ENCODE measurements at places on chromosomes 4 and X.

DNA sequence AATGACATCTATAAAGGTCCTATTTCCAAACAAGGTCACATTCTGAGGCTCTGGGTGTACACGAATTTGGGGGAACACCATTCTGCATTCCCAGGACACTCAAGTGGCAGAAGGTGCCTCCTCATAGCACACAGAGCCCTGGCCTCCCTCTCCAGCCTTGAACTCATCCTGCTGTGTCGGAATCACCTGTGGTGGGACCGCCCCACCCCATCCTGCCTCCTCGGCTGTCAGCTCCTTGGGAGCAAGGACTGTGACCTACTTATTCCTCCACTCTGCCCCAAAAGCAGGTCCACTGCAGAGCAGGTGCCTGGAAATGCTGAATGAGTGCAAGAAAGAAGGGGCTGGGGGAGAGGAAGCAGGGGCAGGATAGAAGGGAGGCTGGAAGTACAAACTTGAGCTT is 33.5 kb downstream of the HTRA3 start:
- DNase-seq: no peak

DNA sequence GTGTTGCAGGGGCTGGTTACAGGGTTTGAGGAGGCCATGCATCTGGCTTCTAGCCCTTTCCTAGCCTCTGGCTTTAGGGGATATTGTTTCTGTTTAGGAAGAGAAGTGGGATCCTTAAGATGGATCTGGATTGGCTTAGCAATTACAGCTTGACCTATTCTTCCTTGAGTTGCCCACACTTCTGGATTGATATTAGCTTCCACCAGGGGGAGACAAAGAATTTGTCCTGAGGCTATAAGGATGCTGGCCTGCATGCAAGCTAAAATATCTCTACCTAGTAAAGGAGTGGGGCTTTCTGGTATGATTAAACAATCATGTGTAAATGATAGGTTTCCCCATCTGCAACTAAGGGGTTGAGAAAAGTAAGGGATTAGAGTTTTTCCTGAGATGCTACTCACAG is 117.2 kb downstream of the TEX13C start:
- no peak for DNase-seq

- DNase-seq: no peak
Measured at GRCh38 chr4:165151734-165152133, 39.1 kb upstream of the TMEM192 start.

- DNase-seq: no peak
Measured at GRCh38 chrX:129617420-129617819, 37.3 kb downstream of the APLN start.

GRCh38 chr4:18021470-18021719 is 160 bp downstream of the LCORL start:
- no peak for DNase-seq

- DNase-seq: no peak
Measured at GRCh38 chr4:2722033-2722432, 34.1 kb downstream of the TNIP2 start.

DNA sequence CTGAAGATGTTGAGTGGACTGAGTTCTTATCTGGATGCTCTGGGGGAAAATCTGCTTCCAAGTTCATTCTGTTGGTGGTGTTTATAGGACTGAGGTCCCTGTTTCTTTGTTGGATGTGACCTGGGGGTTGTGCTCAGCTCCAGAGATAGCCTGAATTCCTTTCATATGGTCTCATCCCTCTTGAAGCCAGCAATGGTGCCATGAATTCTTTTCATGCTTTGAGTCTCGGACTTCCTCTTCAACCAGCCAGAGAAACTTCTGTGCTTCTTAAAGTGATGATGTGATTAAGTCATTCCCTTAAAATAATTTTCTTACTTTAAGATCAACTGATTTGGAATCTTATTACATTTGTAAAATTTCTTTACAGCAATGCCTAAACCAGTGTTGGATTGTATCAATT is 233.8 kb upstream of the UGT8 start:
- no peak for DNase-seq

DNA sequence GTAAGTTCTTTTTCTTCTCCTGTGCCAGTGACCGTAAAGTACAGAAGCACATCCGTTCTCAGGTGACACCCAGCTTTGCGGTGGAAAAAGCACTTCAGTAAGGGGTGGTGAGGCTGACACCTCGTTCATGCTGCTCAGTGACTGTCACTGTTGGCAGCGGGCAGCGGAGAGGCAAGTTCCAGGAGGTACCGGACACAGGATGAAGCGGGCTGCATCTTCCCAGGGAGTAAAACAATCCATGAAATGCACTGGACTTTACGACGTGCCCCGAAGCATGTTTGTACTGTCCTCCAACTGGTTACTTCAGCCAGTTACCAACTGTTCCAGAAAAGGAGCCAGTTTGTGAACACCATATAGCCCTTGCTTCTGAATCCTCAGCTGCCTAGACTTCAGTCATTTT is 110.7 kb downstream of the ZNF827 start:
- no peak for DNase-seq

DNA sequence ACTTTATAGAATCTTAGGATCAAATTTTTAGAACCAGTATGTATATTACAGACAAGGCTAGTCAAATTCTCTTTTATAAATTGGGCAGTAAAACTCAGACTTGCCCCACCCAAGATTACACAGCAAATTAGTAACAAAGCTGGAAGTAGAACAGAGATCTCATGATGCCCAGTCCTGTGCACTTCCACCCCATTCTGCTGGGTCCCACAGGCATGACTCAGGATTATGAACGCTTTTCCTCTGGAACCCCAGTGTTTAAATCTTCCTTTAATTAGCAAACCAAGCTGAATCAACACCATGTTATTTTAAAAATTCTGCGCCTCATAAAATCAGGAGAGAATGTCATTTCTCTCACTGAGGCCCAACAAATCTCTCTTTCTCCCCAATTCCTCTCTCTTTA is 1.5 kb upstream of the IL13RA2 start:
- DNase-seq: no peak

GRCh38 chrX:111284631-111285293 is 14.5 kb upstream of the CAPN6 start:
- DNase-seq: no peak

- no peak for DNase-seq
Measured at GRCh38 chrX:70117738-70118137, 15.5 kb upstream of the IGBP1 start.

- no peak for DNase-seq
Measured at GRCh38 chr4:138724530-138724929, 291.1 kb upstream of the NOCT start.

DNA sequence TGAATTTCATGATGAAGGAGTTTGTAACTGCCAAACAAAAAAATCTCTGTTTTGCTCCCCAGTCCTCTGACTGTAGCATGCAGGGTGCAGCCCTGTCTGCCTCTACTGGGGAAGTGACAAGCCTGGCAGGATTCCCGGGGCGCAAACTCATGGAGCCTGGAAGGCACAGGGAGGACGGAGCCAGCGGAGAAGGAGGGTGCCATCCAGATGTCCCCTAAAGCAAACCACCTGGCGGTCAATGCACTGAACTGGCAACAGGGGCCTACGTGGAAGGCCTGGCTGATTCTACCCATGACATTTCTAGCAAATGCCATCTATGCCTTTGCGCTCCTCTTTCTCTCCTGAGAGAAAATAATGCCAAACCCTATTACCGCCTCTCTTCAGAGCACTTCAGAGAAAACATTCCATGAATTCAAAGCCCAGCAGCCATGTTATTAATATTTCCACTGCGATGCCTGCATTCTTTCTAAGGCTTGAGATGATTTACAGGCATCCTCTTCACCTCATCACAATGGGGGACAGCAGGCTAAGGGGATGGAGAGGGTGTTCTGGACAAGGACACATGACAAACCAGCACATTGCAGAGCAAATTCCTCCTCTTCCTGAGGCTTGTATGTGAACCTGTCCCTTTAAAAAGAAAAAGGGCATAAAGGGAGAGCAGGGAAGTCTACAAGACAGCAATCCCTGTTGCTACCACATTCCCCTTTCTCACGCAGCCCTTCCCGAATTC is 329.3 kb upstream of the NOCT start:
- DNase-seq: no peak

GRCh38 chr4:26568446-26568994 is 15.4 kb upstream of the TBC1D19 start:
- no peak for DNase-seq

GRCh38 chr4:78749258-78749971 is 26.7 kb upstream of the BMP2K start:
- DNase-seq: no peak

DNA sequence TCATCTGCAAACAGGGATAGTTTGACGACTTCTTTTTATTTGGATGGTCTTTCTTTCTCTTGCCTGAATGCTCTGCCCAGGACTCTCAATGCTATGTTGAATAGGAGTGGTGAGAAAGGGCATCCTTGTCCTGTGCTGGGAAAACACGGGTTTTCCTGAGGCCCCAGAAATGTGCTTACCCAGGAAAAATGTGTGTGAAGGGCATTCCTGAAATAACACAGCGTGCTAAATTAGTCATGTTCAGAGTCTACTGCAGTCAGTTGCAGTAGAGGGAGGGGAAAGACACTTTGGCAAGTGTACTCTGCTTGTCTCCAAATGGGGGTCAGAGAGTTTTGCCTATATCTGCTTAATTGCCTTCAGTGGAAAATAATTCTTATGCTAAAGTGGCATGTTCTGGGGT is 153.9 kb downstream of the CCNG2 start:
- DNase-seq: no peak

DNA sequence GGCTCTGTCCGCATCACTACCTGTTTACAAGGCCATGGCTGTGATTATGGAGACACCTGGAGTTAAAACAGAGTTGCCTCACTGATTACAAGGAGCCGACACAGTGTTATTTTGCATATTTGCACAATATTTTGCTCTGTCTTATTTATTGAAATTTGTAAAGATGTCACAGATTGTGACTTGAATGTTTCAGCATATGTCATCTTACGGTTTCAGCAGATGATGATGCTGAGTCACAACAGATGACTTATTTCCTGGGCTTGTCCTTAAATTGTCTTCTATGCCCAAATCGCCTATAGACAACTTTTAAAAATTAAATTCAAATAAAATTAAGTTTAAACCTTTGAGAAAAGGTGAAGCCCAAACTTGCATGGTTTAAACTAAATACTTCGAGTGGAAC is 87.1 kb upstream of the INPP4B start:
- DNase-seq: no peak

Measured in substantia nigra (tissue), 51 donors.